IMR-90 (cell line): ENCODE measurements at places on chromosomes 3 and 15. TPM values are rescaled to one million over a fixed set of nuclear protein-coding genes. Genes with fewer than 3 reads are reported as not detected.

SCG5 gene
- 7.9 and 8.3 TPM in 2 replicates for total RNA-seq

HTR3E gene
- not detected in 2 replicates for total RNA-seq

C15orf62 gene
- under 0.01 TPM in 1 of 2 replicates, not detected in the other for total RNA-seq

SH2D7 gene
- not detected in 2 replicates for total RNA-seq

CAPN7 gene
- 21.3 and 28.1 TPM in 2 replicates for total RNA-seq

FOXL2 gene
- total RNA-seq, result not detected in 2 replicates

DUOX1 gene
- total RNA-seq, result not detected in 2 replicates

ZNF385D gene
- total RNA-seq, result 0.18 and 0.28 TPM in 2 replicates

SCN11A gene
- under 0.01 TPM in 1 of 2 replicates, not detected in the other for total RNA-seq

LINS1 gene
- 10.6 and 14.7 TPM in 2 replicates for total RNA-seq

GOLGA6L10 gene
- under 0.01 and 0.28 TPM in 2 replicates for total RNA-seq

TIMP4 gene
- total RNA-seq, result 0.54 and 0.56 TPM in 2 replicates

SKOR1 gene
- total RNA-seq, result not detected in 2 replicates

ZIC1 gene
- not detected in 2 replicates for total RNA-seq

VIPR1 gene
- not detected in 2 replicates for total RNA-seq

CCRL2 gene
- 0.28 and 0.36 TPM in 2 replicates for total RNA-seq

ADAMTS17 gene
- total RNA-seq, result 0.28 TPM in 1 of 2 replicates, not detected in the other

CAMP gene
- not detected in 2 replicates for total RNA-seq

HERC2 gene
- total RNA-seq, result 21.7 and 28.9 TPM in 2 replicates

LRTM1 gene
- total RNA-seq, result not detected in 2 replicates

LRRC31 gene
- not detected in 2 replicates for total RNA-seq

C15orf61 gene
- total RNA-seq, result 1.4 and 1.7 TPM in 2 replicates

GOLGA8Q gene
- total RNA-seq, result 0.18 and 0.28 TPM in 2 replicates

UPK1B gene
- 0.28 and 0.36 TPM in 2 replicates for total RNA-seq

C3orf52 gene
- 12.5 and 16.1 TPM in 2 replicates for total RNA-seq

ZNF502 gene
- 5.7 and 6.1 TPM in 2 replicates for total RNA-seq

PLA2G4D gene
- not detected in 2 replicates for total RNA-seq

GMNC gene
- total RNA-seq, result 0.18 and 0.28 TPM in 2 replicates

FSTL1 gene
- total RNA-seq, result 1,097 and 1,642 TPM in 2 replicates

SMCO1 gene
- not detected in 2 replicates for total RNA-seq

TEX264 gene
- total RNA-seq, result 26.9 and 30.3 TPM in 2 replicates

PRICKLE2 gene
- 14.2 and 16.7 TPM in 2 replicates for total RNA-seq

ACY1 gene
- total RNA-seq, result 21.1 and 22.0 TPM in 2 replicates

MYRIP gene
- total RNA-seq, result not detected in 2 replicates

MYLK gene
- total RNA-seq, result 484 and 521 TPM in 2 replicates

ZIC4 gene
- not detected in 2 replicates for total RNA-seq

PAQR5 gene
- total RNA-seq, result 2.7 and 3.3 TPM in 2 replicates

FEZF2 gene
- not detected in 2 replicates for total RNA-seq

CLDN18 gene
- total RNA-seq, result not detected in 2 replicates

BFSP2 gene
- total RNA-seq, result not detected in 2 replicates

ARGFX gene
- not detected in 2 replicates for total RNA-seq

GABPB1 gene
- total RNA-seq, result 76.4 and 89.3 TPM in 2 replicates

FBXW12 gene
- not detected in 2 replicates for total RNA-seq

GOLGA8O gene
- total RNA-seq, result 0.36 and 0.56 TPM in 2 replicates

SEMA5B gene
- total RNA-seq, result not detected in 2 replicates

GPR27 gene
- total RNA-seq, result not detected in 2 replicates

ABHD10 gene
- total RNA-seq, result 53.9 and 57.2 TPM in 2 replicates

IL5RA gene
- total RNA-seq, result not detected in 2 replicates

RARB gene
- total RNA-seq, result 1.4 TPM in 2 replicates

FGF7 gene
- 34.8 and 69.2 TPM in 2 replicates for total RNA-seq

IL12A gene
- total RNA-seq, result 0.90 and 1.1 TPM in 2 replicates

CKMT1A gene
- not detected in 2 replicates for total RNA-seq
